ENCODE measurements at places on chromosomes 1 and 21. TPM values are rescaled to one million over a fixed set of nuclear protein-coding genes. Genes with fewer than 3 reads are reported as not detected.

DNA sequence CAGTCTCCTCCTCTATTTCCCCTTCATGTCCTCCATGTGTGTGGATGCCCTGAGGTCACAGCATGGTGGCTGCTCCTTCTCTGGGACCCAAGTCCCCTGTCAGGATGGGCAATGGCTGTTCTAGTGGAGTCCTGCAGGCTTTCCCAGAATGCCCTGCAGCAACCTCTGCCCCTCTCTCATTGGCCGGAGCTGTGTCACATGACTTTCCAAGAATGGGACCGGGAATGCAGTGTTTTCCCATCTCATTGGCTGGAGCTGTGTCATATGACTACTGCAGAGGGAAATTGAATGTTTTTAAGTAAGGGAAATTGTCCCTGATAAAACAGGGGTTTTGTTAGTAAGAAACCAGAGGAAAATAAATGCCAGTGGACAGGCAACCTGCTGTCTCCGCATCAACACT lies 365.9 kb downstream of the PTPRU start:
- no peak for DNase-seq

SAMD11 gene
- total RNA-seq = not detected

GRCh38 chr1:231428377-231428776 lies 6.3 kb upstream of the EGLN1 start:
- no peak for DNase-seq

DNA sequence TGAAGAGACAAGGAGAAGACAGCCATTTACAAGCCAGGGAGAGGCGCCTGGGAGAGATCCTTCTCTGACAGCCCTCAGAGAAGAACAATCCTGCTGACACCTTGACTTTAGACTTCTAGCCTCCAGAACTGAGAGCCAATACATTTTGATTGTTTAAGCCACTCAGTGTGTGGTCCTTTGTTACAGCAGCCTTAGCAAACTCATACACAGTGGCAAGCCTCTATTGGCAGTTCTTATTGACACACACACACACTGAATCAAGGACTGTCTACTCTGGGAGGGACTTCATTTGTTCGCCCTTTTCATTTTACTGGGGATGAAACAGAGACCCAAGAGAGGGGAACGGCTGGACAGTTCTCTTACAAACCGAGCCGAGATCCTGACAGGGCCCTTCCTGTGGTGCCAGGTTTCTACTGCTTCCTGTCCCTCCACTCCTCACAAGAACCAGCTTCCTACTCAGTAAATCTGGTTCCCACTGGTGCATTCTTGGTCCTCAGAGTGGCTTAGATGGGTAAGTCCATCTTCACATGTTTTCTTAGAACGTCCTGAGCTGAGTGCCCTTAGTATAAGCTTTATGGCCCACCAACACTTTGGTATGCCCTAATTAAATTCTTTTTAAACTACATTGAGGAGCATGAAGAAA lies 14.7 kb downstream of the SLAMF1 start:
- no peak for DNase-seq

NBPF8 gene
- 20.1 TPM for total RNA-seq

DNA sequence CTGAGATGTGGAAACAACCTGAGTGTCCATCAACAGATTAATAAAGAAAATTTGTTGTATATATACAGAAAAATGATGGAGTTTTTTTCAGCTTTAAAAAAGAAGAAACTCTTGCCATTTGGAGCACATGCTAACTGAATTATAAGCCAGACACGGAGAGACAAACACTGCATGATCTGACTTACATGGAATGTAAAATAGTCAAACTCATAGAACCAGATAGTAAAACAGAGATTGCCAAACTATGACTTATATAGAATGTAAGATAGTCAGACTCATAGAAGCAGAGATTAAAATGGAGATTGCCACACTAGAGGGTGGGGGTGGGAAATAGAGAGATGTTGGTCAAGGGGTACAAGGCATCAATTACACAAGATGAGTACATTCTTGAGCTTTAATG lies 1786.6 kb downstream of the PLA2G4A start:
- no peak for DNase-seq

MXRA8 gene
- total RNA-seq = 0.18 TPM

GRCh38 chr21:36759348-36760083 lies 60.6 kb downstream of the SIM2 start:
- DNase-seq = no peak

- DNase-seq = no peak
Observed at GRCh38 chr1:3410142-3410925, 44.1 kb upstream of the ARHGEF16 start.

GRCh38 chr1:221089273-221089672 lies 210.0 kb downstream of the HLX start:
- no peak for DNase-seq

MRPS6 gene
- 139 TPM for total RNA-seq

- DNase-seq = no peak
Observed at GRCh38 chr1:18013216-18013615, 94.4 kb upstream of the IGSF21 start.

- DNase-seq = no peak
Observed at GRCh38 chr1:179808503-179808902, 65.4 kb downstream of the FAM163A start.

IL20 gene
- total RNA-seq = not detected

ADCY10 gene
- not detected for total RNA-seq

GRCh38 chr1:154533952-154534844 lies 24.3 kb downstream of the UBE2Q1 start:
- DNase-seq = no peak
